ENCODE measurements at places on chromosomes 7 and 10. TPM values are rescaled to one million over a fixed set of nuclear protein-coding genes. Genes with fewer than 3 reads are reported as not detected.

- DNase-seq: no peak
Measured at GRCh38 chr7:150826061-150826849, 25.7 kb downstream of the TMEM176A start.

DNA sequence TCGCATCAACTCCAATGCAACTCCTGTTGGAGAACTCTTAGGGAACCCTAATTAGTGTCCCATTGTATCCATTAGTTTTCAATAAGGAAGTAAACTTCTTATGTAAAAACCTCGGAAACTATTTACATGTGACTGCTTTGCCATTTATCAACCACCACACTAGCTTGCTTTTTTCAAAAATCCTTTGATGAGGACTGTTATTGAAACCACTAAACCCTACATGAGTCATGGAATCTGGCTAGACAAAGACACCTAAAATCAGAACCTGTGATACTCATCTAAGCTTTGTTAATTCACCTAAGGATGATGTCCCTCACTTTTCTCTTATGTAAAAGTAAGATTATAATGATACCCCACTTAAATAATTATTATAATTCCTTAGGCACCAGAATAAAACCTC is 414.1 kb upstream of the ETV1 start:
- DNase-seq: no peak

DNA sequence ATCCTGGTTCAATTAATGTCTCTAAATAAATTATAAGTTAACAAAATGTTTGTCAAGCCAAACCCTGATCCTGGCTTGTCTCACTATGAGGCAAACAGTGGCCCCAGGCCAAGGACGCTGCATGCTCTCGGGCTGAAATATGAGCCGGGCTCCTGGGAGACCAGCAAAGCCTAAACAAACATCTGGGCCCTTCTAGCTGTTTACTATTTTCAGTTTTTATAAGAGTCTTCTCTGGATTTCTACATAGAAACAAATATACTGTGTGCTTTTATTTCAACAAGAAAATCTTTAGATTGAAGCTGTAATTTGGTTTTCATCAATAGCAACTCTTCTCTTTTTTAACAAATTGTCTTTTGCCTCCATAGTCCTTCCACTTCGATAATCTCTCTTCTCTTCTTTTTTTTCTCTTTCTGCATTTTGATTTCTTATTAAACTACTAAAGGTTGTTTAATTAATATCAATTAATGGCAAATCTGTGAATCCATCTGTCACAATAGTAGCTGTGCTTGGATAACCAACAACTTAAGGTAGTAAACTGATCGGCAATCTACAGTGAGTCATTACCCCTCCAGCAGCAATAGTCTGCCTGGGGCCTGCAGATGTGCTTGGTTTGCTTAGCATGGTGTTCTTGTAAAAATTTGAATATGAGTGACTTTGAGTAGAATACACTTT is 83.3 kb upstream of the DNAJC1 start:
- no peak for DNase-seq

- no peak for DNase-seq
Measured at GRCh38 chr7:2979951-2980350, 63.7 kb downstream of the CARD11 start.

DNA sequence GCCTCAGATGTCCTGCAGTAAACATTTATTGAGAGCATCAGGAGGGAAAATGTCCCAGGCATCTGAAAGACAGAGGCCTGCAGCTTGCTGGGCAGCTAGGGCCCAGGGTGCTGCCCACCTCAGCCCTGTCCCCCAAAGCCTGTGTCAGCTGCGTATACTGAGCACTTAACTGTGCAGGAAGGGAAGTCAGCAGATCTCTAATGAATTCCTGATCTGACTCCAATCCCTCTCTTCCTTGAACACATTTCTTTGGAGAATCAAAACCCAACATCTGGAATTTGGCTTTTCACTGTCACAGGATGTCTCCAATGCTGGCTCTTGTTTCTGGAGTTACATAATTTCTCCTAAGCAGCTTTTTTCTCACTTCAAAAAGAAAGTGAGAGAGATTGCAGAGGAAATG is 364.7 kb upstream of the NFE2L3 start:
- DNase-seq: no peak

The NAT16 gene
- total RNA-seq: not detected

DNA sequence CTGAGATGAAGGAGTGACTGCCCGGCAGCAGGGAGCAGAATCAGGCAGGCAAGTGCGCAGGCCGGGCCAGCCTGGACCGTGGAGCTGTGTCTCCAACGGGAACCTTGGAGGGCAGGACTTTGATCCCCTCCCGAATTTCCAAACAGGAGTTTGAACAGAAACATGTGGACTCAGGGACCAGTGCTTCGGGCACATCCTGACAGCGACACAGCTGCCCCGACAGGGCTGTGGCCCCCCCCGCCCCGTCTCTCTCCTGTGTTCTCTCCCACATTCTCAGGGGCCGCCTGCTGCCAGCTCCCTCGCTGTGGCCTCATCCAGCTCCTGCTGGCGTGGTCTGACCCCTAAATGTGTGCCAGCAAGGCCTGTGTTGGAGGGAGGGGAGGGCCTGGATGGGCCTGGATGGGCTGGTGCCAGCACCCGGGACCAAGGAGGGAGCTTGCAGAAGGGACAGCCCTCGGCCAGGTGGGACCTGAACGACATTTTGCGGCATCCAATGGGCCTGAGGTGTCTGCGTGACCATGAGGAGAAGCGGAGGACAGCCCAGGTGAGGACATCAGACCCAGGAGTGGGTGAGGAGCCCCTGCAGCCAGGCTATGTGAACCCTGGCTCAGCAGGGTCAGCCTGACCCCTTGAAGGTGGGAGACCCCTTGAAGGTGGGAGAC is 222.9 kb downstream of the DNAJB6 start:
- no peak for DNase-seq

All from hematopoietic multipotent progenitor cell (in vitro differentiated cells).